ENCODE measurements at places on chromosomes 13 and 19. TPM values are rescaled to one million over a fixed set of nuclear protein-coding genes. Genes with fewer than 3 reads are reported as not detected.

DNA sequence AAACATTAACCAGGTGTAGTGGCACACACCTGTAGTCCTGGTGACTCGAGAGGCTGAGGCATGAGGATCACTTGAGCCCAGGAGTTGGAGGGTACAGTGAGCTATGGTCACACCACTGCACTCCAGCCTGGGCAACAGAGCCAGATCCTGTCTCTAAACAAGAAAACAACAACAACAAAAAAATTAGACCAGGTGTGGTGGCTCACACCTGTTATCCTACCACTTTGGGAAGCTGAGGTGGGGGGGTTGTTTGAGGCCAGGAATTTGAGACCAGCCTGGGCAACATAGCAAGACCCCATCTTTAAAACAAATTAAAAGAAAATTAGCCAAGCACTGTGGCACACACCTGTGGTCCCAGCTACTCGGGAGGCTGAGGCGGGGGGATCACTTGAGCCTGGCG lies 20.8 kb upstream of the PTPRS start:
- DNase-seq: no peak

GRCh38 chr19:21094347-21095025 lies 12.5 kb downstream of the ZNF714 start:
- DNase-seq: no peak

GRCh38 chr19:33175156-33175782 lies 18.9 kb upstream of the LRP3 start:
- DNase-seq: no peak

DNA sequence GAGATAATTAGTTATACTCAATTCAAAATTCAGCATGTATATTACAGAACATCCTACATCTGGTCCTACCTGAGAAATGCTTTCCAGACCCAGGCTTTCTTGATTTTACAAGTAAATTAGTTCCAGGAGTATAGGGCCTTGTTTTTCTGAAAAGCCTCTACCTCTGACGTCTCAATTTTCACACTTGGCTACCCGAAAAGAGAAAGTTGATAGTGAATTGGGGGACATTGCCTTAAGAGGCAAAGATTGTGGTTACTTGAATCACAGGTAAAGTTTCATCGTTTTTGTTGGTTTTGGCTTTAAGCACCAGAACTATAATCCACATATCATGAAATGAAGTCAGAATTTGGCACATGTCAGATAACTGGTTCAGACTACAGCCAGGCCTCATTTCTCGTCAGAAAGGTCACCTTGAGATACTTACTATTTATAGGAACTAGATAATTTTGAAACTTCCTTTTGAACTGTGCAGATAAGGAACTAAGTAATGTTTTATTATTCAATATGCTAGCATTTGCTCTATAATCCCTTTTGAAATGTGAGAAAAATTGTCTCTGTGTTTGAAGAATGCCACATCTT lies 30.8 kb downstream of the FAM124A start:
- DNase-seq: no peak

- DNase-seq: no peak
These were observed 11.0 kb upstream of the ACOD1 start for GRCh38 chr13:76937281-76937820.

DNA sequence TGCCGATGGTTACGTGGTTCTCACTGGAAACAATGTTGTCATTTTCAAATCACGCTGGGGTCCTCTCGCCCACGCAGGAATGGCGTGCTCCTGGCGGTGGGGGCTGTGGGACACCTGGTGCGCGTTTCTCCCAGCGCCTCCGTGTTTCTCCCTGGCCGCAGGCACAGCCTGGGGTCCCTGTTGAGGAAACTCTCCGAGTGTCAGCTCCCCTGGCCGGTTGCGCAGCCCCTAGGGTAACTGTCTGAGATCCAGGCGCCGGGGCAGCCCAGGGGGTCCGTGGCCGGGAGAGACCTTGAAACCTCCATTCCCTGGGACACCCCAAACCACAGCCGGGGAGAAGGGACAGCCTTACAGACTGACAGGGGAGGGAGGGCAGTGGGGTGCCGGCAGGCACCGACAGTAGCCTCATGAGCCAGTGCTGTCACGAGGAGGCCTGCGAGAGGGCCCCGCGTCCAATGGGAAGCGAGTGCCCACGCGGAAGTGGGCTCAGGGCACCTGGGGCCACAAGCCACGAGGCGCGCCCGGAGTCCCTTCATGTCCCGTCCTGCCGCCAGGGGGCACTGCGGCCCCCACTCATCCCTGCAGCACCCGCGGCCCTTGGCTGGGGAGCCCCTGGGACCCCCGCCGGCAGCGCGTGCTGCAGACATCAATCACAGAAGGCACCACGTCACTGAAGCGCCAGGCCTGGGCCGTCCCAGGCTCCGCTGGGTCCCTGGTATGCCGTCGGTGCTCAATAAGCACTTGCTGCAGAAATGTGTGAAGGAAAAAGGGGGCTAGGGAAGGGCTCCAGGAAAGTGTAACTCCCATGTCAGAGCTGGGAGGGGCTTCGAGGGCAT lies 9.5 kb downstream of the ADAMTSL5 start:
- peak; percentile 66 for DNase-seq

DNA sequence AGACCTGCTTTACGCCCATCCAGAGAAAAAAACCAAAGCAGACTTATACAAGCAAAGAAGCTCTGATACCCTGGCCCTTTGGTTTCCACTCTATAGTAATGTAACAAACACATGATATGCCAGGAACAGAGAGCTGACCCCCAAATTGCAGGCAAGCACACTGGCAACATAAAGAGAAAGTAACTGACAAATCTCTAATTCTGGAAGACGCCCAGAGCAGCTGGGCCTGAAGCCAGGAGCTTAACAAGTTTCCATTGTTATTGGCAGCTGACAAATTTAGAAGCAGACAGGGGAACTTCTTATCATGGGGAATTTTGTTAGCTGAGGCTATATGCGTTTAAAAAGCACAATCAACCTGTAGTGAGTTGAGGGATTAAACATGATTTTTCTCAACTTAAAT lies 158.0 kb downstream of the DLEU7 start:
- DNase-seq: no peak

GRCh38 chr13:35836446-35836845 lies 294.7 kb downstream of the DCLK1 start:
- no peak for DNase-seq

DNA sequence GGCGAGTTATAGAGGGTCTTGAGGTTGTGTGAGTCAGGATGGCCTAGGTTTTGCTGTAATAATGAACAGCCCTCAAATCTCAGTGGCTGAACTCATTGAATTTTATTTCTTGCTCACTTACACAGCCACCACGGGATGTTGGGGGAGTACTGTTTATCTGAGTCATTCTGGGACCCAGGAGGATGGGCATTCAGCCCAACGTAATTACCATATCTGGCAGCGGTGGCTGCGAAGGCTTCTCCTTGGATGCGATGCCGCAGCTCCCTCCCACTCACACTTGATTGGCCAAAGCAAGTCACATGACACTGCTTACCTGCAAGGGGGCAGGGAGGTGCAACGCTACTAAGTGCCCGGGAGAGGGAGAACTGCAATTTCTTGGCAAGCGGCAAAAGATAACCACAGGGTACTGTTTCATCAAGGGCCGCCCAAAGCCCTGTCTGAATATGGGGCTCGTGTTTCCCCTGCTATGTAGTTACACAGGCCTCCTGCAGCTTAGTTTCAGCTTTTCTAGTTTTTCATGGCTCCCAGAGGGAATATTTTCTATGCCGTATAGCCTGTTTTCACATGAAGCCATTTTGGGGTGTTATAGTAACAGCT lies 19.9 kb downstream of the ZSWIM9 start:
- DNase-seq: peak; percentile 77

DNA sequence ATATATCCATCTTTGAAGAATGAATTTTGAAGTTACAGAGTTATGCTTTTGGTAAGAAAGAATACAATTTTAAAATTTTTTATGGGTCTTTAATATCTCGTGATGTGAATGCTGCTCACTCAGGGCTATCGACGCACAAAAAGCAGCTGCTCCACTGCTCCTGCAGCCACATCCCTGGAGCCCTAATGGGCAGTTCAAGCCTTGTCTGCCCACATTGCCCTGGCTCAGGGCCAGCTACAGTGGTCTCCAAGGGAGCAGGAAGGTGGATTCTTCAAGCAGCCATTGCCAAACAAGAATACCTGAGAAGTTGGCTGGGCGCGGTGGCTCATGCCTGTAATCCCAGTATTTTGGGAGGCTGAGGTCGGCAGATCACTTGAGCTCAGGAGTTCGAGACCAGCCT lies 85.8 kb downstream of the IPO5 start:
- DNase-seq: no peak

- DNase-seq: no peak
These were observed 5.1 kb upstream of the FCGBP start for GRCh38 chr19:39939556-39939955.

- no peak for DNase-seq
These were observed 8.7 kb upstream of the IGFL3 start for GRCh38 chr19:46133101-46133627.

GRCh38 chr13:20494656-20495055 lies 31.0 kb downstream of the CRYL1 start:
- no peak for DNase-seq

GRCh38 chr13:19266979-19267378 lies 85.4 kb upstream of the TUBA3C start:
- DNase-seq: no peak

Gene UBE2L5
- not detected for total RNA-seq

Gene SMARCA4
- 124 TPM for total RNA-seq

Gene DCT
- 0.13 TPM for total RNA-seq

Gene ZNF579
- total RNA-seq: 16.6 TPM

Gene C1QTNF9B
- total RNA-seq: not detected

Gene CBARP
- total RNA-seq: 1.1 TPM

Gene PROZ
- total RNA-seq: not detected

Gene ZNF460
- 81.3 TPM for total RNA-seq

Gene SIGLEC9
- total RNA-seq: 8.1 TPM

Gene DKKL1
- total RNA-seq: 0.57 TPM

Gene ZNF468
- 21.1 TPM for total RNA-seq

Gene TBXA2R
- 6.7 TPM for total RNA-seq

Data from kidney (tissue), 22 donors.